Activated naive CD8-positive, alpha-beta T cell treated with anti-CD3 and anti-CD28 coated beads for 36 hours (primary cell): ENCODE measurements at places on chromosomes 16 and 17.
A peak's percentile ranks its signal among the peaks of the same experiment; 100 is the strongest.

DNA sequence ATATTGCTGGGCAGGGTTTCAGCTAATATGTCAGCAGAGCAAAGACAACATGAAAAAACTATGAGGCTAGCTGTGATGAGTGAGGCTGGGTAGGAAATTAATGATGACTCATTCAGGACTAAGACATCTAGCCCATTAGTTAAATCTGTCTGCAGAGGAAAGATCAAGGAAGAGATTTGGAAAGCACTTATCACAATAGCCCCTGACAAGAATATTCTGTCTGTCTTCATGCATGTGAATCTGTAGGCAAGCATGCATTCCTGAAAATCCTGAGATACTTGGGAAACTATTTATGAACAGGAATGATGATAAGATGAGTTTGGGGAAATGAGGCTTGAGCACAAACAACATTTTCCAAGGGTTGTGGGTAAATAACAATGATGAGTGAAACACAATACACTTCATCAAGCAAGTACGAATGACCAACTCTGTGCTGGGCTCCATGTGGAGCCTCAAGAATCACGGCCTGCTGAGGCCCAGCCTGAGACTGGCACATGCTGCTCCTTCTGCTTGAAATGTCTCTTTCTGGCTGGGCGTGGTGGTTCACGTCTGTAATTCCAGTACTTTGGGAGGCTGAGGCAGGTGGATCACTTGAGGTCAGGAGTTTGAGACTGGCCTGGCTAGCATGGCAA, 96.5 kb upstream of the ASIC2 start:
- peaks cover 4% of the 10 kb centered on the region for H3K27me3 ChIP-seq
- no peak for DNase-seq
- H3K4me3 ChIP-seq = no peak overlapping the region
- no peak overlapping the region for H3K27ac ChIP-seq

GRCh38 chr16:57984443-57985203, 13.7 kb upstream of the CNGB1 start:
- peak overlapping the region; percentile 91 for H3K4me3 ChIP-seq
- DNase-seq = peak; percentile 94
- H3K4me1 ChIP-seq = peaks cover 6% of the 10 kb centered on the region

DNA sequence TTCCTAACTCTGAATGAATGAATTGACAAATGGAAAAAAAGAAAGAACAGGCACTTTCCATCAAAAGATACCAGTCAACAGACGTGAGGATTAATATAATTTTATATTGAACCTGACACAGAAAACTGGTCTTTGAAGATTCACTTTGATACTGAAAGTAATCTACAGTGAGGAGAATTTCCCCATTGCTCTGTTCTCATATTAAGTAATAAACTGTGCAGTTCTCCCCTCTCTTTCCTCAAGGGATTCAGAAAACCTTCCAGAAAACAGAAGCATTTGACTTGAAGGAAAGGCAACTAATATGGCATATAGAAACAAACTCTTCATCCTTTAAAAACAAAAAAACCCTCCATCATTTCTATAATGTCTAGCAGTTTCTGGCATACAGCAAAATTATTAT, 2.2 kb downstream of the TEX2 start:
- H3K27me3 ChIP-seq = no peaks in the 10 kb centered on the region
- peak overlapping the region; percentile 6 for H3K4me3 ChIP-seq
- peaks cover 39% of the 10 kb centered on the region for H3K4me1 ChIP-seq
- no peaks in the 10 kb centered on the region for H3K36me3 ChIP-seq

DNA sequence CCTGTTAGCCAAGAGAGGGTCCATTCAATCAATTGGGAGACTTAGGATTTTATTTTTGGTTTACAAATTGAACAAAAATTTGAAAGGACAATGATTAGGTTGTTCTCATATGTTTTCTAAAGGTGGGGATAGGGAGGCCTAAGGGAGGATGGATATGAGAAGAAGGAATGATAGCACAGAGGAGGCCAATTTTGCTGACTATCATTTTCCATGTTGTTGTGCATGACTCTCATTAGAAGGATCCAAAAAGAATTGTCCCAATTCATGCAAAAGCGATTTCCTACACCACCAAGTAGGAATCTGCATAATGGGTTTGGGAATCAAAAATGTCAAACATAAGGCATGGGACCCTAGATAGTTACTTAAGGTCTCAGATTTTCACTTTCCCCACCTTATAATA, 524.8 kb downstream of the KIF2B start:
- no peaks in the 10 kb centered on the region for H3K36me3 ChIP-seq
- H3K4me3 ChIP-seq = no peak overlapping the region
- H3K4me1 ChIP-seq = no peaks in the 10 kb centered on the region
- H3K27ac ChIP-seq = no peak overlapping the region
- no peaks in the 10 kb centered on the region for H3K27me3 ChIP-seq
- no peak for DNase-seq

DNA sequence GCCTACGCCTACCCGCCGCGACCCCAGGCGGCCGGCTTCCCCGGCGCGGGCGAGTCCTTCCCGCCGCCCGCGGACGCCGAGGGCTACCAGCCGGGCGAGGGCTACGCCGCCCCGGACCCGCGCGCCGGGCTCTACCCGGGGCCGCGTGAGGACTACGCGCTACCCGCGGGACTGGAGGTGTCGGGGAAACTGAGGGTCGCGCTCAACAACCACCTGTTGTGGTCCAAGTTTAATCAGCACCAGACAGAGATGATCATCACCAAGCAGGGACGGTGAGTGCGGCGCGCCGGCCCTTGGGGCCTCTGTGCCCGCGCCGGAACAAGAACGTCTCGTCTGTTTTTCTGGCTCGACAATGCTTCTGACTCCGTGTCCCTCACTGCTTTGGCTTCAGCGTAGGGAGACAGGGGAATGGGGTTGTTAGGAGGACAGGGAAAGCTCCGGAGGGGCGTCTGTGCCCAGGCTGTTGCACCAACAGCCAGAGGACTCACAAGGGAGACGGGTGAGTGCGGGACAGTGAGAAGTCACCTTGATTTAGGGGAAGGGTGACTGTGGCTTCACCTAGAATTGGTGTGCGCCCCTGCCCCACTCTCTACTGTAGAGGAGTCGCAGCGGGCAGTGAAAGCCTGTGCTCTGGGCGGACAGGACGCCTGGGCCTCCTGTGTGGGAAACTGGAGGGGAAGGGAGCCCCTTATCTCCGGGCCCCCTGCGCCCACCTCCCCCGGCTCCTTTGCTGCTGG, 806 bp downstream of the TBX21 start:
- H3K27me3 ChIP-seq = no peaks in the 10 kb centered on the region
- DNase-seq = no peak
- peaks cover 44% of the 10 kb centered on the region for H3K36me3 ChIP-seq
- peak overlapping the region; percentile 97 for H3K27ac ChIP-seq
- H3K4me1 ChIP-seq = peaks cover 61% of the 10 kb centered on the region

DNA sequence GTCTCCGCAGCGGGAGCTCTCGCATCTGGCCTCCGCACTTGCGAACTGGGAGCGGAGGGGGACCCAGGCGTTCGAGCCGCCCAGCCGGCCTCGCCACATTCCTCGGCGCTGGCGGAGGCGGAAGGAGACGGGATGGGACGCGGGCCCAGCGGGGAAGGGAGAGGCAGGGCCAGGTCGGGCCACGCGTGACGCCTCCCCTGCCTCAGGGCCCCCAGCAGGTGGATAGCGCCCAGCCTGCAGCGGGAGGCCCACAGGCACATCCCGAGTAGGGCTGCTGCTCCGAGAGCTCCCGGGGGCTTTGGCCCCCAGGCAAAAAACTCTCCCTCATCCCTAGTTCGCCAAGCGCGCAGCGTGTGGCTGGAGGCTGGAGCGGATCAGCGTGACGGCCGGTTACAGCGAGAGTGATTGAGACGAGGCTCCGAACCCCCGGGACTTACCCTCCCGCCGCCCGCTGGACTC, 800 bp downstream of the PLEKHH3 start:
- DNase-seq = no peak
- H3K4me3 ChIP-seq = peak overlapping the region; percentile 69
- H3K4me1 ChIP-seq = peaks cover 35% of the 10 kb centered on the region
- no peaks in the 10 kb centered on the region for H3K36me3 ChIP-seq
- H3K27me3 ChIP-seq = peaks cover 61% of the 10 kb centered on the region

GRCh38 chr17:48074322-48075081, 26.3 kb downstream of the NFE2L1 start:
- H3K4me1 ChIP-seq = no peaks in the 10 kb centered on the region
- peak; percentile 62 for DNase-seq
- no peak overlapping the region for H3K4me3 ChIP-seq
- H3K27ac ChIP-seq = no peak overlapping the region

DNA sequence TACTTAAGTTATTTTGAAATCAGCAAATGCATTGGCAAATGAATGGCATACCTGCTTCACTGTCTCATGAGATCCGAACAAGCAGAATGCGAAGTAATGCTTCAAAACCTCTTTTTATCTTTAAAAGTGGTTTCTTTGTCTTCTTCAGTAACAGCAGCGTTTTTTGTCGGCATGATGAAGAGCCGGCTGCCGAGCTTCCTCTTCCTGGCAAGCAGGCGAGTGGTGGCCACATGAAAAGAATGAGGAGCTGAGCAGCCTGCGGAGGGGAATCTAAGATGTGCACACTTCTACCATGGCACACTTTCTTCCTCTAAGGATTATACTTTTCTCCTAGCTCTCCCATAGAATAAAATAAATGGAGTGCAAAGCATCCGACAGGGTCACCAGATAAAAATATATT, 42.4 kb upstream of the AKTIP start:
- H3K27me3 ChIP-seq = peaks cover 86% of the 10 kb centered on the region
- H3K4me1 ChIP-seq = peaks cover 32% of the 10 kb centered on the region
- H3K27ac ChIP-seq = no peak overlapping the region
- no peaks in the 10 kb centered on the region for H3K36me3 ChIP-seq

GRCh38 chr17:65022751-65023700, 33.5 kb downstream of the GNA13 start:
- H3K27me3 ChIP-seq = no peaks in the 10 kb centered on the region
- H3K4me1 ChIP-seq = peaks cover 76% of the 10 kb centered on the region
- peaks cover 27% of the 10 kb centered on the region for H3K36me3 ChIP-seq
- DNase-seq = no peak

GRCh38 chr16:89277641-89278341, 60.3 kb downstream of the ZNF778 start:
- H3K4me1 ChIP-seq = no peaks in the 10 kb centered on the region
- no peak overlapping the region for H3K27ac ChIP-seq
- no peaks in the 10 kb centered on the region for H3K27me3 ChIP-seq
- H3K36me3 ChIP-seq = peaks cover 10% of the 10 kb centered on the region
- no peak for DNase-seq

DNA sequence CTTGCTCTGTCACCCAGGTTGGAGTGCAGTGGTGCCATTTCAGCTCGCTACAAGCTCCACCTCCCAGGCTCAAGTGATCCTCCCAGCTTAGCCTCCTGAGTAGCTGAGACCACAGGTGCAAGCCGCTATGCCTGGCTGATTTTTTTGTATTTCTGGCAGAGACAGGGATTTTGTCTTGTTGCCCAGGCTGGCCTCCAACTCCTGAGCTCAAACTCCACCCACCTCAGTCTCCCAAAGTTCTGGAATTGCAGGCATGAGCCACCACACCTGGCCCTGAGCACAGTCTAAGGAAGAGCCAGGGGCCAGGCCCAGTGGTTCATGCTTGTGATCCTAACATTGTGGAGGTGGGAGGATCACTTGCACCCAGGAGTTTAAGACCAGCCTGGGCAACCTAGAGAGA, 21.8 kb upstream of the BCO1 start:
- no peak overlapping the region for H3K4me3 ChIP-seq
- H3K27me3 ChIP-seq = peaks cover 14% of the 10 kb centered on the region
- no peaks in the 10 kb centered on the region for H3K36me3 ChIP-seq

- no peaks in the 10 kb centered on the region for H3K27me3 ChIP-seq
- H3K27ac ChIP-seq = no peak overlapping the region
- DNase-seq = no peak
- no peak overlapping the region for H3K4me3 ChIP-seq
- peaks cover 2% of the 10 kb centered on the region for H3K4me1 ChIP-seq
These were observed 392.7 kb downstream of the CPPED1 start for GRCh38 chr16:12410837-12411490.

DNA sequence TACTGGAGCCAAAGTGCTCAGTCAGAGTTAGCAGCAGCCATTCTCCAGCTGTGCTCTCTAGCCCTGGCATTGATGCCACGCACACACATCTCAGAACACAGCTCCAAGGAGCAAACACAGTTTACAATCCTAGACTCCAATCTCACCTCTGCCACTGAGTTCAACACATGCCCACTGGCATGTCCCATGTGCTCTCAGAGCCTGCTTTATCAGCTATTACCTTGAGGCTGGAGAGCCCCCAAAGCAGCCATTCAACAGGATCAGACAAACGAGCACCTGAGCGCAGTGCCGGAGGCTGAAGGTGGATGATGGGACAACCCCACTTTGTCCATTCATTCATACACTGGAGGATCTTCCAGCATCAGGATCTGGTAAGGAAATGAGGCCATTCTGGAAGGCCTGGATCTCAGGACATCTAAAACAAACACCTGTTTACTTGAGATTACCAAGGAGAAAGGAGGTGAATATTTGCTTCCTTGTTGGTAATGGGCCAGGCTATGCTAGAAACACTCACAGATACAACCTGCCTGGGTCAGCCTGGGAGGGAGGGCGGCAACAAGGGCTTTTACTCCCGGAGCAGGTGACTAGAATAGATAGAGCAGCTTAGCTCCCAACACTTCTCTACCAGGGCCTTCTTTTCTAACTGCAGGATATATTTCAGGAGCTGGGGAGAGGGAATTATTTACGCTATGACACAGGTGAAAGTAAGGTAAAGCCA, 25.4 kb downstream of the RANBP10 start:
- DNase-seq = no peak
- peaks cover 27% of the 10 kb centered on the region for H3K4me1 ChIP-seq
- peaks cover 21% of the 10 kb centered on the region for H3K36me3 ChIP-seq
- no peak overlapping the region for H3K4me3 ChIP-seq
- peak overlapping the region; percentile 35 for H3K27ac ChIP-seq

- H3K27me3 ChIP-seq = no peaks in the 10 kb centered on the region
- H3K36me3 ChIP-seq = no peaks in the 10 kb centered on the region
These were observed 54.5 kb downstream of the MYO18A start for GRCh38 chr17:29125651-29126050.

- H3K36me3 ChIP-seq = peaks cover 3% of the 10 kb centered on the region
- no peak for DNase-seq
These were observed 20.7 kb upstream of the CSNK1D start for GRCh38 chr17:82294064-82294773.

DNA sequence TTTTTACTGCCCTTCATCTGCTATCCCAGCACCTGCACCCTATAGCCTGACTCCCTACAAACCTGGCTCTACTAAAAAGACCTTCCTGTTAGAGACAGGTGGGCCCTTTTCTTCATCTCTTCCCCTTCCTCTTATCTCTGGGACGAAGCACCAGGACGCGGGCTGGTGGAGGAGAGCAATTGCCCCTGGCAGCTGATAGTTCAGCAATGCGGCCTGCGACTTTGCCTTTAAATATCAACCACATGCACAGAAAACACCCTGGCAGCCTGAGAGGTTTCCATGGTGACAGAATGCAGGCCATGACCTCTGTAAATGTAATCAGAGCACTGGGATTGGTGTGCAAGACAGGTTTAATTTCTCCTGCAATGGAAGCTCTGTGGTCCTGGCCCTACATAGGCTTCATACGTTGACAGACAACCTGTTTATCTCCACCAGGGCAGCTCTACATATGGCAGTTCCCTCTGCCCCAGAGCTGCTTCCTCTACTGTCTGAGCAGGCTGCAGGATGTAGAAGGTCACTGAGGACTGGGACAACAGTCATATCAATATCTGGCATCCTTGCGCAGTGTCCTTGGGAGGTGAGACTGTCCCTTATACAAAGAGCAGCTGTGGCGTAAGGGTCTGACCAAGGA, 10.0 kb upstream of the SKAP1 start:
- DNase-seq = peak; percentile 37
- peak overlapping the region; percentile 95 for H3K27ac ChIP-seq
- peaks cover 82% of the 10 kb centered on the region for H3K4me1 ChIP-seq
- no peaks in the 10 kb centered on the region for H3K27me3 ChIP-seq
- peaks cover 12% of the 10 kb centered on the region for H3K36me3 ChIP-seq

- no peaks in the 10 kb centered on the region for H3K4me1 ChIP-seq
- H3K4me3 ChIP-seq = peak overlapping the region; percentile 76
- no peaks in the 10 kb centered on the region for H3K27me3 ChIP-seq
- peak overlapping the region; percentile 87 for H3K27ac ChIP-seq
- DNase-seq = peak; percentile 12
- H3K36me3 ChIP-seq = peaks cover 6% of the 10 kb centered on the region
These were observed 4.7 kb upstream of the CHD3 start for GRCh38 chr17:7883781-7884386.
